ENCODE measurements at places on chromosomes 6 and 20.

DNA sequence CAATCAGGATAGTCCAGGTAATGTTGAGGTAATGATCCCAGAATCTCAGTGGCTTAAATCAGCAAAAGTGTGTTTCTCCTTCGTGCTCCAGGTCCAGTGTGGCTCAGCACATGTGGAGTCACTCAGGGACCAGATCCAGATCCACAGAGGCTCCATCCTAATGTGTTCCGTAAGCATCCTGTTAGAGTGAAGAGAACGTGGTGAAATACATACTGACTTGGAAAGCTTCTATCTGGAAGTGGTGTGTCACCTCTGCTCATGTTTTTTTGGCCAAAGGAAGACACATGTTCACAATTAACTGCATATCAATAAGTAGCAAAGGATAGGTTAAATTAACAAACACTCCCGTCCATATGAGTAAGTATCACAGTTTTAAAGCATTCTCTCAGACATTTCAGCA lies 26.8 kb upstream of the PREP start:
- DNase-seq: no peak

DNA sequence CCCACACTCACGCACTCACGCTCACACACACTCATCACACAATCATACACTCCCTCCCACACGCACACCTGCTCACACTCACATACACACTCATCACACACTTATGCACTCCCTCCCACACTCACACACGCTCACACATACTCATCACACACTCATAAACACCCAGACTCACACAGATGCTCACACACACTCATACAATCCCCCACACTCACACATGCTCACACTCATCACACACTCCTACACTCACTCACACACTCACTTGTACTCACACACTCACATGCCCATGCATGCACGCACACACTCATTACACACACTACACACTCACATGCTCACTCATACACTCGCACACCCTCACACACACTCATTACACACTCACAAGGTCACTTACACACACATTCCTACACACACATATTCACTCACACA lies 131.1 kb upstream of the PDE10A start:
- no peak for DNase-seq

DNA sequence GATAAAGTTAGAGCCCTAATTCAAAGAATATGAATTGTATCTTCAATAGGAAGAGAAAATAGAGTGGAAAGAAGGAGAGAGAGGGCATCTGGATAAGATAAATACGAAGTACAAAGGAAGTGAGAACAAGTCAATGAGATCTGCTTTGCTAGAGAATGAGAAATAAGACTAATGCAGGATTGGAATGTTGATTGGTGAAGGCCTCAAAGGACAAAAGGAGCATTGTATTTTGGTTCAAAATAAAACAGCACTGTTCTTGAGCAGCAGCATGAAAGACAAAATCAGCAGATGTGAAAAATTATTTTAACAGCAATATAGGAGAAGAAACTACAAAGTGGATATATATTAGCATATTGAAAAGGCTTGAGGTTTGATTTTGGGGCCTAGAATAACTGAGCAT lies 5.1 kb upstream of the TMEM244 start:
- no peak for DNase-seq

DNA sequence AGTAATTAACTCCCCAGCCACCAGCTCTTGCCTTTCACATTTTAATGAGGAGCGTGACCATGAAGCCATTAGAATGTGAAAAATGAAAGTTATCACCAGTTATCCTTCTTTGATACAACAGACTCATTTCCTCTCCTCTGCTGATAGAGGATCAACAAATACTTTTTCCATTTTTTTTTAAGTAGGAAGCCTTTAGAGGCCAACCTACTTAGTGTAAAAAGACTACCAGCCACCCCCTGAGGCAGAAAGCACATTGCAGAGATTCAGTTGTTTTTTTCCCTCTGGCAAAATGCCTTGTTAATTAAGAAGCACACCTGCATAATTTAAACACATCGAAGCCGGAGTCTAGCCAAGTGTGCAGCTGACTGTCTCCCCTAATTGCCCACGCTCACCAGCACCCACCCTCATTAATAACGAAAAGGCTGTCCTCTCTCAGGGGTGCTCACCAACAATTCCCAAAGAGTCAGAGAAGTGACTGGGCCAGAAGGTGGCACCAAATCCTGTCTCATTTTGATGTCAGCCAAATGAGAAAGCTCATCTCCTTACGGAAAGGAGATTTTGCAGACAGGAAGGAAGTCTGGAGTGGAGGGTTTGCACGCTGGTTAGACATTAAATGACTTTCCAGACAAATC lies 60.9 kb upstream of the MC3R start:
- no peak for DNase-seq

DNA sequence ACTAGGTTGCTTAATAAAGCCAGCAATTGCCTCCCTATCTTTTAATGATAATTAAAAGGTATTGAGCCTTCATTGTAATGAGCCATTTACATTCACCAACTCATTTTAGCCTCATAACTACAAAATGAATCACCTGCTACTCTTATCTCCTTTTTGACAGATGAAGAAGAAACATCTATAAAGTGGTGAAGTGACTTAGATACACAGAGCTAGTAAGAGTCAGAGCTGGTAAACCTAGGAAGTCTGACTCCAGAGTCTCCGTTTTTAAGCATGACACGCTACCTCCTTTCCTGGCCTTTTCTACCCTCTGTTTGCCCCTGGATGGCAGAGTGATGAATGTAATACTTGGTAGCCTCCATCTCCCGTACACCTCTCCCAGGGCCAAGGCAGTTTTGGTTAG lies 93.5 kb downstream of the SPTLC3 start:
- no peak for DNase-seq

DNA sequence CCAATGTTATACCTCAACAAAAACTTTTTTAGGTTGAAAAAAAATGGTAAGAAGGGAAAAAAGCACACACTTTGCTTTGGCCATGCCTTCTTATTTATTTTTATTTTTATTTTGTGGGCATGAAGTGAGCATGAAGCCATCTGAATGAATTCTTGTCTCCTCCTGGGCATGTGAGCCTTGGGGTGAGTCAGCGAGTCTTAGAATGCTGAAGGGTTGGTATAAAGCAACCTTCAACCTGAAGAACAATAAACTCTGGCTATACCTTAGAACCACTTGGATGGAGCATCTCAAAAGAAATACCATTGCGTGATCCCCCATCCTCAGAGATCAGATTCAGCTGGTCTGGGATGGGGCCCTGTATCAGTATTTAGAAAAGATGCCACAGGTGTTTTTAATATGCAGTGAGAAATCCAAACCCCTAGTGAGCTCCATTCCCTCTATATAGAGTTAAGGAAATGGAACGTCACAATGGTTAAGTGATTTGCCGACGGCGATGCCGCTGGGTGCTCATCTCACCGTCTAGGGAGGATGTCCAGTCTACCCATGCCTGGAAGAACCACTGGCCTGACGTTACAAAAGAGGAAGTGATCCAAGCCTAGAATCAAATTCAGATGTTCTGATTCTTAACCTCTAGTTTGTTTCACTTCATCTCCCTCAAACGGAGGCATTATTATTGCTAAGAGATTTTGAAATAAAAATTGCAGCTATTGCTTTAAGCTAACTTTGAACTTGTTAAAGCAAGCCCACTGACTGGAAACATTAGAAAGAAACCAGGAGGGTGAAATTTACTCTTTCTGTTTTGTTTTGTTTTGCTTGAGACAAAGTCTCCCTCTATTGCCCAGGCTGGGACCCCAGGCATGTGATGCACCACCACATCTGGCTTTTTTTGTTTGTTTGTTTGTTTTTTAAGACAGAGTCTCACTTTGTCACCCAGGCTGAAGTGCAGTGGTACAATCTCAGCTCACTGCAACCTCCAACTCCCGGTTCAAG lies 67.1 kb downstream of the EDN1 start:
- DNase-seq: no peak

- no peak for DNase-seq
Observed at GRCh38 chr6:14401246-14401645, 283.7 kb downstream of the CD83 start.

- DNase-seq: no peak
Observed at GRCh38 chr6:42313941-42314570, 96.4 kb upstream of the MRPS10 start.

GRCh38 chr20:55449091-55449490 lies 556.2 kb downstream of the CBLN4 start:
- no peak for DNase-seq

DNA sequence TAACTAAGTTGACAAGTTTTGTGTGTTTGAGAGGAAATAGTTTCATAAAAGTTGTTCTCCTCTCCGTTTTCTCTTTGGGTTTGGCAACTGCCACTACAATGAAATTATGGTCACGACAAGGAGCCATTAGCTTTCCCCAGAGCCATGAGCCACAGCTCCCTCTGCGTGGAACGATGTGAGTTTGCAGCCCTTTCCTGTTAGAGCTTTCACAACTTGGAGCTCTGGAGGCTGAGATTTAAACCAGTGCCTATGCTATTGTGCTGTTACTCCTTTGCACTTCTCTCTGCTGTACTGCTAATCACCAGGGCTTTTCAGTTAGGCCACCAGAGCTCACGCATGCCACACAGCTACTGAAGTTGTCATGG lies 29.3 kb upstream of the TXNDC5 start:
- DNase-seq: no peak

DNA sequence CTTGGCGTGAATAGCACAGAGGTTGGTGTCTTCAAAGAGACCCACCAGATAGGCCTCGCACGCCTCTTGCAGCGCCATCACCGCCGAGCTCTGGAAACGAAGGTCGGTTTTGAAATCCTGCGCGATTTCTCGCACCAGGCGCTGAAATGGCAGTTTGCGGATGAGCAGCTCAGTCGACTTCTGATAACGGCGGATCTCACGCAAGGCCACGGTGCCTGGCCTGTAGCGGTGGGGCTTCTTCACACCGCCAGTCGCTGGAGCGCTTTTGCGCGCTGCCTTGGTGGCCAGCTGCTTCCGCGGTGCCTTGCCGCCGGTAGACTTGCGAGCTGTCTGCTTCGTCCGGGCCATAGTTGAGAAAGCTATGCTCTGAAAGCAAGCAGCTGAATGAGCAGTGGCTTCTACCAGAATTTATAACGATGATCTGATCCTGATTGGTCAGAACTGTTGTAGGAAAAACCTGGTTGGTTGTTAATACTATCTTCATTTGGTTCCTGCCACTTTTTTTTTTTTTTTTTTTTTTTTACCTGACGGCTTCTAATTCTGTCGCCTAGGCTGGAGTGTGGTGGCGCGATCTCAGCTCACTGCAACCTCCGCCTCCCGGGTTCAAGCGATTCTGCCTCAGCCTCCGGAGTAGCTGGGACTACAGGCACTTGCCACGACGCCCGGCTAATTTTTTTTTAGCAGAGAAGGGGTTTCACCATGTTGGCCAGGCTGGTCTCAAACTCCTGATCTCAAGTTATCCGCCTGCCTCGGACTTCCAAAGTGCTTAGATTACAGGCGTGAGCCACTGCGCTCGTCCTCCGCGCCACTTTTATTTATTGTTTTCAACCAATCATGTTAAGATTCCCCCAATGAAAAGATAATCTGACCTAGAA lies 21.5 kb downstream of the OR2B2 start:
- peak; percentile 71 for DNase-seq

DNA sequence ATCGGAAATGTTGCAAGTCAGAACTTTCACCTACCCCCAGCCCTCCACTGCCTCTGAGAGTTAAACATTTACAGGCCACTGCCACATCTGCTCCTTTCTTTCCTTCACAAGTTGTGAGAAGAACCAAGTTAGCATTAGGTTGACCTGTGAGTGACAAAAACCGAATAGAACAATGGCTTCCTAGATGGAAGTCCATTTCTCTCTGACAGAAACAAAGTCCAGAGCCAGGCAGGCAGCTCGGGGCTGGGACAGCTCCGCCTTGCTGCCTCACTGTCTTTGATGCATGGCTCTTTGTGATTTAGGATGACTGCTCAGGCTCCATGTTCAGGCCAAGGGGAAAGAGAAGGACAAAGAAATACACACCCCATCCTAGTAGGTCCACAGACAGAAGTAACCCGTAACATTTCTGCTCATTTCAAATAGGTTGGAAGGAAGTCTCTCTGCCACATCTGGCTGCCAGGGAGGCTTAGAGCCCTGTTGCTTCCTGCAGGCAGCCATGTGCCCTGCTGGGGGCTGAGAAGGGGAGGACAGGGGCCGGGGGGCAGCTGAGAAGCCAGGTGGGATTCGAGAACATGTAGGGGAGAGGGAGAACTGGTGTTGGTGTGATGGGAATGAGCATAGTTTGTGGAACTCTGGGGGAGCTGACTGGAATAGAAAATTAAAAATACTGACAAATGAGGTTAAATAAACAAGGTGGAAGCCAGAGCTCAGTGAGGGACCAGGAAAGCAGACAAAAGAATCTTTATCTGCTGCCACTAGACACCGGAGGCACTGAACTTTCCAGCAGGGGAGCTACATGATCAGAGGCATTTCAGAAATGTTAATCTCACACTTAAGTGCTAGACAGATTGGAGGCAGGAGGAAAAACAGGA lies 19.5 kb upstream of the IER3 start:
- no peak for DNase-seq

- no peak for DNase-seq
Observed at GRCh38 chr6:136624347-136624746, 74.1 kb upstream of the MAP7 start.

Data from activated gamma-delta T cell treated with Interleukin-2 at 50 U/mL for 16 hours (primary cell).